Jurkat, Clone E6-1 (cell line): ENCODE measurements at places on chromosomes 2 and 18.

DNA sequence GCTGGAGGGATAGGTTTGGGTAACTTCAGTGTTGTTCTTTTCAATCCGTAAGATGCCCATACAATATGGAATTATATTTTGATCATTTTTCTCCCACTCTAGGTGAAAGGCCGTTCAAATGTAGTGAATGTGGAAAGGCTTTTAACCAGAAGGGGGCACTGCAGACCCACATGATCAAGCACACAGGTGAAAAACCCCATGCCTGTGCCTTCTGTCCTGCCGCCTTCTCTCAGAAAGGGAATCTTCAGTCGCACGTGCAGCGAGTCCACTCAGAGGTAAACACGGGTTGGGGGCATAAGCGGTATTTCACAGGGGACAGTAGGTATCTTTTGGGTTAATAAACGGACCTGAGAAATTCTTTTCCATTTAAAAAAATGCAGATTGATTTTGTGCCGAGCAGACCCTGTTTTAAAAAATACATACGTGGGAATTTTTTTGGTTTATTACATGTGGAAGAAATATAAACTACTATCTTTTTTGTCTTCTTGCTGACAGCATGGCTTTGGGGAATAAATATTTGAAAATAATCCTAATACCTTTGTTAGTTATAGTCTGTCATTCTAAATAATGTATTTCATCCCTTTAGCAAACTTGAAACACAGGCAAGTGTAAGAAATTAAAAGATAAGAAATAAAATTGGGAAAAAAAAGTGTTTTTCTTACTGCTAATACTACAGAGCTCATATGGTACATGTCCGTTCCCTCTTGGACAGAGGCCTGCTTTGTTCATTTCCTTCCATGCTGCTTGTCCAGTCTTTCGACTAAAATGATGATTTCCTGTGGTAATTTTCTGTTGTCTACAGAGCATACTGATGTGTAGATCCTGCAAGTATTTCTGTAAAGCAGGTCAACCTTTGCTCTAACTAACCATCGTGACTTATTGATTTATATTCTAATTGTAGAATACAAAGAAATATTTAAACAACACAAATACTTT is 53.3 kb downstream of the ZNF236 start:
- peak; percentile 32 for DNase-seq

DNA sequence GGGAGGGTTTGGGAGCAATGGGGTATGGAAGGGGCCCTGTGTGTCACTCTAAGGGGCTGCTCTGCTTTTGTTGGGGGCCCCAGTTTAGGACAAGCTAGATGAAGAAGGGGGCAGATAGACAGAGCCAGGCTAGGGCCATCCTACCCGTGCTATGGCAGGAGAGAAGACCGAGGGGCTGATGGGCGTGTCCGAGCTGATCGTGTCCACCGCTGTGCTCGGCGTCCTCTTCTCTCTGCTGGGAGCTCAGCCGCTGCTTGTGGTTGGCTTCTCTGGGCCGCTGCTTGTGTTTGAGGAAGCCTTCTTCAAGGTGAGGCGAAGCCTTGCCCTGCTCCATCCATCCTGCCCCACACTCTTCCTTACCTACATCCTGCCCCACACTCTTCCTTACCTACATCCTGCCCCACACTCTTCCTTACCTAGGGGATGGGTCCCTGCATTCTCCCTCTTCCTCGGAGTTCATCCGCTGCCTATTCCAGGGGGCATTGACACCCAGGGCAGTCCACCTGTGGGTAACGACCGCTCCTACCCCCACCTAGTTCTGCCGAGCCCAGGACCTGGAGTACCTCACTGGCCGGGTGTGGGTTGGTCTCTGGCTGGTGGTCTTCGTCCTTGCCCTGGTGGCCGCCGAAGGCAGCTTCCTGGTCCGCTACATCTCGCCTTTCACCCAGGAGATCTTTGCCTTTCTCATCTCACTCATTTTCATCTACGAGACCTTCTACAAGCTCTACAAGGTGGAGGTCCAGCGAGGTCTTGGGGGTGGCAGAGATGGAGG is 8.9 kb downstream of the SLC4A3 start:
- DNase-seq, result no peak

GRCh38 chr2:179048099-179048498 is 1.8 kb downstream of the CCDC141 start:
- DNase-seq, result no peak

GRCh38 chr2:152613235-152613634 is 104.0 kb downstream of the PRPF40A start:
- DNase-seq, result no peak

DNA sequence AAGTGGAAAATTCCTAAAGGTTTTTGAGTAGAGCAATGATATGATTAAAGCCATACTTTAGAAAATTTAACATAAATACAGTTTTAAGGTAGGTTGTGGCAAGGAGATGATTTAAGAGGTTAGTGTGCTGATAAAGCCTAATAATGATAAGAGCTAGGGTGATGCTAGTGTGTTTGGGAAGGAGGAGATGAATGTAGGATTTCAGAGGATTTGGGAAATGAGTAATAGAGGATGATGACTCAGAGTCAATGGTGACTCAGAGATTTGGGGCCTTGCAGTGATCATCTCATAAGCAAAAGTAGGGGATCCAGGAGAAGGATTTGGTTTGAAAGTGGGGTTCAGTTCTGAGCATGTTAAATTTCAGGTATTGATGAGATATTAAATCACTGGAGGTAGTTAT is 23.3 kb downstream of the STAMBP start:
- DNase-seq, result no peak

- DNase-seq, result no peak
Observed at GRCh38 chr2:70536517-70537055, 17.0 kb downstream of the TGFA start.

- no peak for DNase-seq
Observed at GRCh38 chr2:12612671-12613070, 104.1 kb upstream of the TRIB2 start.

DNA sequence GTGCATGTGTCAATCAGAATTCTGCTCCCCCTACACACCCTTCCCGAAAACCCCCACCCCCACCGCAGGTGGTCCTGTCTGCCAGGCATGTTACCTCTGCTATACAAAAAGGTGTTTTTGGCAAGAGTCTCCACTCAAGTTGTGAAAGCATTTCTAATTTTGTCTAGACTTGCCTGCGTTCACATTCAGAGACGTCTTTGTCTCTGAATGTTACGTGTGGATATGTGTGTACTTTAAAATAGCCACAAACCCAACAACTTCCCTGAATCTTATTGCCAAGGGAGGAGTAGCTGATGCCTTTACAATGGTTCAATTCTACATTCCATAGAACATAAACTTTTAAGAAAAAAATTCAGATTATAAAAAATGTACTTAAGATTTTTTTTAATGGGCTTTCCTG is 66.6 kb downstream of the ITGA4 start:
- DNase-seq, result no peak

DNA sequence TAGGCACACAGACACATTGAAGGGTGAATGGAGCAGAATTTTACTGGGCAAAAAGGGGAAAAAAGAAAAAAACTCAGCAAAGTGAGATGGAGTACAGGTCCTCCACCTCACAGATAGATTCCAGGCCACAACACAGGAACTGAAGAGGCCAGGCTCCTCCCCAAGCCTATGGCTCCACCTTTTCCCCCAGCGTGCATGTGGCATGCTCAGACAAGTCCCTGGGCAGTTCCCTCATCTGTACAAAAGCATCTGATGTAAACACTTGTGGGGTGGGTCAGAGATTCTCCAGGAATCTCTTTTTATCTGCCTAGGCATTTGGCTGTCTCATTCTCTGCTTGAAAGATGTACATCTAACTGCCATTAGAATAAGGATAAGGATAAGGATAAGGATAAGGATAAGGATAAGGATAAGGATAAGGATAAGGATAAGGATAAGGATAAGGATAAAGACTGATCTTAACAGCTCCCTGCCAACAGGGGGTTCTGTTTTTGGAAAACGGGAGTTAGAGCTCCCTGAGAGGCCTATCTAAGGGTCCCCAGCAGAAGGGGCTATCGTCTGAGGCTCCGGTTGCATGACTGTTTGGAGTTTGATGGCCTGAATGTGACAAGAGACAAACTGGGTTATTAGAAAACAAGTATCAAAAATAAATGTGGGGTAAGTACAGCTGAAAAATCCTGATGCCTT is 17.2 kb upstream of the ASXL3 start:
- no peak for DNase-seq

GRCh38 chr2:227125506-227125905 is 38.5 kb downstream of the COL4A4 start:
- DNase-seq, result no peak

DNA sequence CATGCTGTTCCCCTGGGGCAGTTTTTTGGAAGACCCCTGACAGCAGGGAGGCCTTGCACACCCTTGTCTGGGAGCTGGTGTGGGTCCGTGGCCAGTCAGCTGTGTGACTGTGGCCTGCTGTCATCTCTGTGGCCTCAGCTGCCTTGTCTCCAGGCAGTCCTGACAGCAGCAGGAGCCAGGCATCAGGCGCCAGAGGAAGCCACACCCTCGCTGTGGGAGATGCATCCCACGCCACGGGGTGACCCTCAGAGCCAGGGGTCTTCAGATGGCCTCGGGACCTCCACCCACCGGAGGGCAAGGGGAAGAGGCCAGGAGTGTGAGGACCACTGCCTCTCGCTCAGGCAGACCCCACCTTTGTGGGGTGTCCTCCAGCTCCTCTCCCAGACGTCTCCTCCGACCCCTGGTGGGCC is 5.0 kb downstream of the BOK start:
- DNase-seq, result no peak

- no peak for DNase-seq
Observed at GRCh38 chr2:44290261-44290660, 15.0 kb downstream of the SLC3A1 start.

- DNase-seq, result no peak
Observed at GRCh38 chr2:163675388-163675787, 60.4 kb downstream of the FIGN start.

- DNase-seq, result no peak
Observed at GRCh38 chr2:133421516-133422324, 146.5 kb downstream of the NCKAP5 start.

DNA sequence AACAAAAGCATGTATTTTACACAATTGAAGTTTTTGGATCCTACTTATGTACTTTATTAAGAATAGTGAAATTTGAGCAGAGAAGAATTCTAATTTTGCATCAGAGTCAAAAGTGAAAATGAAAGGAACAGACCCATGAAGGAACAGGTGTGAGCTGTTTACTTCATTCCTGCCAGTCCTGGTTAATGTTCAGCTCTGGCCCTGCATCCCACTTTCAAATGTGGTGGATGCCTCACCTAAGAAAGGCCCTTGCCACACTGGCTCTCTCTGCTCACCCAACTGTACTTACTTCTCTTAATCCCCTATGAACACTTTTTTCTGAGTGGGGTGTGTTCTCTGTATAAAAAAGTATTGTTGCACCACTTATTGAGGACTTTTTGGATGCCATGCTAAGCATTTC is 22.2 kb downstream of the FAM110C start:
- DNase-seq, result peak; percentile 64

- no peak for DNase-seq
Observed at GRCh38 chr2:28510184-28510583, 14.3 kb downstream of the PLB1 start.

- DNase-seq, result no peak
Observed at GRCh38 chr18:7872569-7872968, 305.5 kb downstream of the PTPRM start.

- no peak for DNase-seq
Observed at GRCh38 chr2:205665791-205666190, 16.5 kb upstream of the NRP2 start.

GRCh38 chr18:71832946-71833617 is 711.1 kb downstream of the CBLN2 start:
- no peak for DNase-seq

DNA sequence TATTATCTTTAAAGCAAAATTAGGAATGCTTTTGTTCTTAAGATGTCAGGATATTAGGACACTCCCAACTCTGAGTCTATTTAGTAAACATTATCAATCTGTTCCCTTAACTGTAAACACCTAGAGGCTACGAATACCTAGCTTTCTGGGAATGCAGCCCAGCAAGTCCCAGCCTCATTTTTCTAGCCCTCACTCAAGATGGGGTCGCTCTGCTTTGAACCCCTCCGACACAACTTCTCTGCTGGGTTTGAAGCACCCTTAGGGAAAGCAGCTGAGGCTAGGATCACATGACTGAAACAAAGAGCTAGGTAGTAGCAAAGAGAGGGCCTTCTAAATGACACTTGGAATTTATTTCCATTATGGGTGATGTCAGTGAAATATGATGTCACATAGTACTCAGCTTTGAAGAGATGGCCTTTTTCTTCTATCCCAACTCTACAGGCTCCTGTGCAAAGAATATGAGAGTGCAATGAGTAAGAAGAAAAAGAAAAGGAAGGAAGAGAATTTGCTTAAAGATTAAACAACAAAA is 114.7 kb downstream of the CSRNP3 start:
- DNase-seq, result no peak

DNA sequence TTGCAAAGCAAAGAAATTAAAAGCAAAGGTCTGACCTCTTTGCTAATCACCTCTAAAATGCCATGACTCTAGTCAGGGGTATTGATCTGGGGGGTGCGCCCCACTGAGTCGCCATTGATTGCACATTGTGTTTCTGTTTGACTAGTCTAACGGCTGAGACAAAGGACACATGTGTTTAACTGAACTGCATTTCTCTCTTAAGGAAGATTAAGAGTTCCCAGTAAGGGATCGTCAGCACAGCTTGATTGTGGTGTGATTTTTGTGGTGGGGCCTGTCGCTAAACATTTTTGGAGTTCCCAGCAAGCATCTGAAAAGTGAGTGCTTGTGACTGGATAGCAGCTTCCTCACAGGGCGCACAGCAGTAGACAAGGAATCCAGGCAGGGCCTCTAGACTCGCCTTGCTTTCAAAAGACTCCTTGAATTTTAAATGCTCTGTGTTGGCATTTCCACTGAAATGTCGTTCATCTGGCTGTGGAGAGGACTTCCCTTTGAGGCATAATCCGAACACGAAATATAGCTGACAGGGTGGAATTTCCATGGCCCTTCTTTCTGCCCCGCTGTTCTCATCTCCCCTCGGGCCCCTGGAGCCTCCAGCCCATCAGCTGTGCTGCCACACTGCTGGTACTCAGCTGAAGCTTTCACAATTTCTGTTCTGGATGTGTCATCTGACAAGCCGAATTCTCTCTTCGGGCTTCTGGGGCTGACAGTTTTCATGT is 126.3 kb downstream of the FAM168B start:
- DNase-seq, result no peak

GRCh38 chr2:164948540-164948939 is 6.8 kb downstream of the SLC38A11 start:
- DNase-seq, result peak; percentile 75

DNA sequence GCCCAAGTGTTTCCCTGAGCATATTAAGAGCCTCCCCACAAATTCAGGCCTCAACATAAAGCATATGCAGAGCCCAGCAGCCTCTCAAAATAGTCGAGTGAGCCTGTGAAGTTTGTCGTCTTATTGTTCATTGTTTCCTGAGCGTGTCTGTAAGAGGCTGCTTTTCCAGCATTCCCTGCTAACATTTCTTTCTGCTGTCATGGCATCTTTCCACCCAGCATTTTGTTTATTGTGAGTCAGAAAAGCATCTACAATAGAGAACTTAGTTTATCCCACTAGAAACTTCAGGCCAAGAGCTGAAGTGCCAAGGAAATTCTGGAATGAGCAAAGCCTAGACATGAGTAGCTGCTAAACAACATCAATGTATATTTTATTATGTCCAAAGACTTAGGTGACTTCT is 46.3 kb upstream of the STAM2 start:
- no peak for DNase-seq

GRCh38 chr2:216485237-216485636 is 13.4 kb upstream of the RPL37A start:
- DNase-seq, result no peak
